ENCODE measurements at places on chromosomes 16 and 17.

DNA sequence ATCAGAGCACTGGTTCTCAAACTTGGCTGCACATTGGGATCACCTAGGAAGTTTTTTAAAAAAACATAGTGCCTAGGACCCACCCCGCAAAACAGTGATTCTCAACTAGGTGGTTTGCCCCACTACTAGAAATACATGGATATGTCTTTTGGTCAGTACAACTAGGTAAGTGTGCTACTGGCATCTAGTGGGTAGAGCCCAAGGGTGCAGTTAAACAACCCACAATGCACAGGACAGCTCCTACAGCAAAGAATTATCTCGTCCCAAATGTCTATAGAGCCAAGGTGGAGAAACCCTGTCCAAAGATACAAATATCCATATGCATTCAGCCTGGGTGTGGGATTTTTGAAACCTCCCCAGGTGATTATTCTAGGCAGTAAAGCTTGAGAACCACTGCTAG is 11.8 kb upstream of the ZNF19 start:
- DNase-seq, result no peak

DNA sequence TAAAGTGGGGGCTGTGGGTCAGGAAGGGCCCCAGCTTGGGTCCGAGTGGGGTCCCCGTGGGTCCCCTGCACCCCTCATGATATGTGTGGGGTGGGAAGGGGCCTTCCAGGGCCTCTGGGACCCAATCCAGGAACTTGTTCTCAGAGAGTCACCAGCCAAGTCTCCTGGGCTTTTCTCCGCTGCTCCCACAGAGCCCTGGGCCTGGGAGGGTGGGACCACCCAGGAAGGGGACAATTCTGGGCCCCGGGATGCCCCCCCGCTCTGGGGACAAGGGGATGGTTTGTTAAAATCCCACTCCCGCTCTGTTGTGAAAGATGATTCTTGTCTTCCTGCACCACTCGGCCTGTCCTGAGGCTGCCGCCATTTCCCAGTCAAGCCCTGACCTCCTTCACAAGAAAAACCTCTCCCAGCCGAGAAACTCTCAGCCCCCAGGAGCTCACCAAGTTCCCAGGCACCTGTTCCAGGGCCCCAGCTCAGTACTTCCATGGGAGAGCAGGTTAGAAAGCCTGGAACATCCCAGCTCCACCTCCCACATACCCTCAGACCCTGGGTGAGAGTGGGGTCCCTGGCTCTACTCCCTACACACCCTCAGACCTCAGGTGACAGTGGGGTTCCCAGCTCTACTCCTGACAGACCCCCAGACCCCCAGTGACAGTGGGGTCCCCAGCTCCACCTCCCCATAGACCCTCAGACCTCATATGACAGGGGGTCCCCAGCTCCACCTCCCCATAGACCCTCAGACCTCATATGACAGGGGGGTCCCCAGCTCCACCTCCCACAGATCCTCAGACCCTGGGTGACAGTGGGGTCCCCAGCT is 75.1 kb downstream of the METRNL start:
- no peak for DNase-seq

DNA sequence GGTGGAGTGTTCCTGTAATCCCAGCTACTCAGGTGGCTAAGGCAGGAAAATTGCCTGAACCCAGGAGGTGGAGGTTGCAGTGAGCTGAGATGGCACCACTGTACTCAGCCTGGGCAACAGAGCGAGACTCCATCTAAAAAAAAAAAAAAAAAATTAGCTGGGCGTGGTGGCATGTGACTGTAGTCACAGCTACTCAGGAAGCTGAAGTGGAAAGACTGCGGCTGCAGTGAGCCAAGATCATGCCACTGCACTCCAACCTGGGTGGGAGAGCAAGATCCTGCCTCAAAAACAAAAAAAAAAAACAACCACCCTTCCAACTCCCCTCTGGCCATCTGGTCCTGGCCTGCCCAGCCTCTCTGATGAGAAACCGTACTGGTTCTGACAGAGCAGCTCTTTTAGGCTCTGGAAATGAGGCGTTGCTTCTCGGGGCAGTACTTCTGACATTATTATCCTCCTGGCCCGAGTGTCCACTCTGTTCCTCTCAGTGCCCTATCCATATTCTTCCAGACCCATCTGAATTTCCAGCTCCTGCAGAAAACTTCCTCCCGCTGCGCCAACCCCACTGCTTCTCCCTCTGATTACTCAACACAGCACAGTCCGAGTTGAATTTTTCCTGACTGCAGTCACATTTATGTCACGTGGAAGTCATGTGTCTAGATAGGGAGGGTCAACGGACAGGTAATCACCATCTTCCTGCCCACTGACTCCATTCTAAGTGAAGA is 13.3 kb downstream of the GGA2 start:
- no peak for DNase-seq

- no peak for DNase-seq
These were observed 3.2 kb upstream of the C16orf46 start for GRCh38 chr16:81080233-81080632.

DNA sequence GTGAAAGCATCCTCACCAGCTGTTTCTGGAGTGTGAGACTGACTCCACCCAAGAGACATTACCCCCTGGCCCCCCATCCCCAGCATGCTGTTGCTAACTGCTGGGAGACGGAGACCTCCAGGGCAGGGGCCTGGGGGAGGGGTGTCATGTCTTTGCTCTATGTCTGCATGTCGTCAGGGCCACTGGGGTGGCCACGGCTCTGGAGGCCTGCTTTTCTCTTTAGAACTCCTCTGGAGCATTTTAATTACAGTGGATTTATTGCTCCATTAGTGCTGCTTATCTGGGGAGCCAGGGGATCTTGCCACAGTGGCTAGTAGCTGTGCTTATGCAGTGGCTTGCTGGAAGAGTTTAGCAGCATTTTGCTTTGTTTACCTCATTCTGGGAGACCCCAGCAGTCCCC is 32.3 kb downstream of the CLEC16A start:
- DNase-seq, result no peak

- no peak for DNase-seq
These were observed 6.1 kb downstream of the DRC3 start for GRCh38 chr17:17978481-17979424.

- no peak for DNase-seq
These were observed 2.3 kb upstream of the MAP2K3 start for GRCh38 chr17:21282231-21282630.

- DNase-seq, result no peak
These were observed 19.8 kb downstream of the TAF1C start for GRCh38 chr16:84166796-84167695.
